ENCODE measurements at places on chromosomes 5 and 9.

- no peak for DNase-seq
These were observed 11.1 kb downstream of the SPRY4 start for GRCh38 chr5:142313682-142314081.

- no peak for DNase-seq
These were observed 736 bp upstream of the FCN2 start for GRCh38 chr9:134879664-134880483.

GRCh38 chr5:62631909-62632580 lies 53.4 kb downstream of the LRRC70 start:
- no peak for DNase-seq

DNA sequence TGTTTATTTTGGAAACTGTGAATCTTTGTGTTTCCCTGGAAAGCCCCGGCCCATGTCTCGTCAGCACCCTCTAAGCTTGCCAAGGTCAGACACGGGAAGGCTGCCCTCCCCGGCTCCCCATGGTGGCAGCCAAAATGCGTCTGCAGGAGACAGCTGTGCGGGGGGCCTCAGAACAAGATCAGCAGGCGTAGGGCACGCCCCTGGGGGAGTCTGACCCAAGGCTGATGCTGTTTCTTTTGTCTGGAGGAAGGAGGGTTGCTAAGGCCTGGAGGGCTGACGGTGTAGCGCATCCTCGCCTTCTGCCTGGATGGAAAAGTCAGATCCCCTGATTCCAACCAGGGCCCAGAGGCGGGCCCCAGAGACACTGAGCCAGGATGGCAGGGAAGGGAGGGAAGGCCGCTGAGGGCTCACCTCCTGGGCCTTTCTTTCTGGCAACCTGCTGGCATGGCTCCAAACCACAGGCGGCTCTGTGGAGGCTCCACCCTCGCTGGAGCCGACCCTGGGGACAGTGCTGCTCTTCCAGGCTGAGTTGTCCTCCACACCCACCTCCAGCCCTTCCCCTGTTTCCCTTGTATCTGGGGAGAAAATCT lies 57.2 kb downstream of the OLFM1 start:
- no peak for DNase-seq

DNA sequence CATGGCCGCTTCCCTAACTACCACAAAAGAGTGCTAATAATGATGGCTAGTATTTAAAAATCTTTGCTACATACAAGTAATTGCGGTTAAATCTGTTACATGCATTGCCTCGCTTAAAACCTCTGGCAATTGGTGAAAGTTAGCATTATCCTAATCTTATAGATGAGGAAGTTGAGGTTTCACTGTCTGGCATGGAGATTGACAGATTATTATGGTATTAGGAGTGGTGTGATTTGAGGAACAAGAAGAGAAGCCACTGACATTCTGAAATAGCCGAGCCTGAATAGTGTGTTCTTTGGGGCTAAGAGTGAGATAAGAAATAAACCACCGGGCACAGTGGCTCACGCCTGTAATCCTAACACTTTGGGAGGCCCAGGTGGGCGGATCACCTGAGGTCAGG lies 45.3 kb upstream of the DPYSL3 start:
- DNase-seq = no peak

GRCh38 chr5:109454731-109455505 lies 45.1 kb upstream of the PJA2 start:
- DNase-seq = peak; percentile 35

- DNase-seq = no peak
These were observed 38.4 kb downstream of the MAST4 start for GRCh38 chr5:66634601-66635000.

- DNase-seq = no peak
These were observed 91.1 kb downstream of the BASP1 start for GRCh38 chr5:17308326-17309065.

DNA sequence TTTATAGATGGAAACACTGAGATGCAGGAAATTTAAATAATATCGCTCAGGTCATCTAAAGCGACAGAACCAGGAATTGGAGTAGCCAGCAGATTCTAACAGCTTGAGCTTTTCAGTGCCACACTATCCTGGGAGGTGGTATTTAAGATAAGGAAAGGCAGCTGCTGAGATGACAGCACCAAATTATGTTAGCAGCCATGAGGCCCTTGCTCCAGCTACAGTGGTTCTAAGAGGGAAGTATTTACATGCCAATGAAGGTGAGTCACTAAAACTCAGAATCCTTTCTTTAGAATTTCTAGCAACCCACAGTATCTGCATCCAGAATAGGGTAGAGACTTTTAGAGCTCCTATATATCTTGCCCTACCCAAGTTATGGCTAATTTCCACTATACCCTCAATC lies 127.0 kb upstream of the VLDLR start:
- no peak for DNase-seq

DNA sequence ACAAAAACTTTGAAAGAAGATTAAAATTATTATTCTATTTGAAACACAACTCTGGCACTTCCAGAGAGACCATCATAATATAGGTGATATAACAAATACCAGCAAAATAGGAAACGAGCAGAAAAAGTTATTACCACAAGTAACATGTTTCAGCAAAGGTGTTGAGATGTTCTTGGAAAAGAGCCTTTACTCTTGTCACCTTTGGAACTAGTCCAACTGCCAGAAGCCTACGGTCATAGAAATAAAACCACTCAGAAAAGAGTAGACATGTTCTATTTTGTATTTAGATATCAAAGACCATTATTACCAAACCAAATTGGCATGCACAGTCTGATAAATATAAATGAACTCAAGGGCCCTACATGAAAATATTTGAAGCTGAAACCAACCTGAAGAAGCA lies 145.0 kb upstream of the DMAC1 start:
- DNase-seq = no peak

DNA sequence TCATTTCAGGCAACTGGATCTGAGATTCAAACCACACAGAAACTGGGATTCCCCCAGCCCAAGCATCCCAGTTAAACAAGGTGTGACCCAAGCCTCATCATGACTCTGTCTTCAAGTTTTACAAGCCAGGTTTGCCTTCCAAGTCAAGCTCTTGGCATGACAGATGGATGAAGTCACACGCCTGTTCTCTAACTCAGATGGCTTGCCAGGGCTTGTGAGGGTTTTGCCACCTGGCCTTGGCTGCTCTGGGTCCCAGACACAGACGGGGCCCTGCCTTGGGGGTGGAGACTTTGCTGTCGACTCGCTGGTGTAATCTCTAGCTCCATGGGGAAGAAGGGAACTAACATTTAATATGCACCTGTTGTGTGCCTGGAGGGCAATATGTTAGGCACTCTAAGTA lies 95.8 kb upstream of the RARS1 start:
- no peak for DNase-seq

DNA sequence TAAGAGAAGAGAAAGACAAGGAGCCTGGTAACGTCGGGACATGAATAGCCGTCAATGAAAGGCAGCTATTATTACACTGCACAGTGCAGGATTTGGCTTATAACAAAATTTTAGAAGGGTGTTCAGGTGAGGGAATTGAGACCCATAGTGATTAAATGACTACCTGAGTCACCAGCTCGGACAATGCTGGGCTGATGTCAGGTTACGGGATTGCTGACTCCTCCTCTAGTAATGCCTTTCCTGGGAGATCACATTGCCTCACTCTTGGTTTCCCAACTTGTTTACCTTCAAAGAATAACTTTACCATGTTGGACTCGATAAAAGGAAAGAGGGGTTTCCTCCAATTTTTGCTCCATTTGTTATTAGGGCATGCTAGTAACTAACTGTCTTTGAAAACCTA lies 132.6 kb downstream of the GHR start:
- no peak for DNase-seq

GRCh38 chr5:107646418-107646817 lies 24.3 kb downstream of the EFNA5 start:
- DNase-seq = no peak

DNA sequence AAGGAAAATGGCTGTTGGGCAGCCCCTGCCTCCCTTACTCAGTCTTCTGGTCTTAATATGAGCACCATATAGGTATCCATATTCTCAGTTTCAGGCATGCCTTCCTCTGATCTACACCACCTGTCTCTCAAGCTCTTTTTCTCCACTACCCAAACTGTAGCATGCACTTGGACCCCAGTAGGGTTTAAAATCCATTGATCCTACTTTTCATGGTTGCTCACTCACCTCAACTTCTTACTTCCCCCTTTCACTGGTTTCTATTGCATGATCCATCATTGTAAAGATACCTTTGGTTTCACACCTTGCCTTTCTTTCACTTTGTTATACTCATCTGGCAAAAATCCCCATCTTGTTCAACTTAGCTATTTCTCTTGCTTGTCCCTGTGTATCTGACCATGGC lies 159.4 kb downstream of the KDM4C start:
- DNase-seq = no peak

GRCh38 chr9:33244137-33244784 lies 4.3 kb downstream of the SPINK4 start:
- DNase-seq = no peak

DNA sequence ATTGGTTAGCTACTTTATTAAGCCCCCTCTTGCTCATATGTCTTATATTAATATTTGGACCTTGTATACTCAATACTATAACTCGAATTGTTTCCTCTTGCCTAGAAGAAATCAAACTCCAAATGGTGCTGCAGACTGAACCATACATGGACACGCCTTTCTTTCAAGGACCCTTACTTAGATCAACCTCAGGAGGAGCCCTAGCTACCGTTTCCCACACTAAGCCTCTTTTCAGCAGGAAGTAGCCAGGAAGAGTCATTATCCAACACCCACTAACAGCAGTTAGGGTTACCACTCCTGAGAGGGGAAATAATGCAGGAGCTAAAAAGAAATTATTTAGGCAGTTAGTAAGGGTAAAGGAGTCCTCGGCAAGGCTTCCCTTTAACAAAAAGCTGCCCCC lies 243.8 kb upstream of the PUM3 start:
- DNase-seq = no peak

- peak; percentile 29 for DNase-seq
These were observed 99.0 kb downstream of the GTF3C4 start for GRCh38 chr9:132768932-132769905.

- peak; percentile 25 for DNase-seq
These were observed 732 bp downstream of the MARCHF11 start for GRCh38 chr5:16178745-16179372.

Measured in GM04504 (cell line).